ENCODE measurements at places on chromosomes 4 and X. TPM values are rescaled to one million over a fixed set of nuclear protein-coding genes. Genes with fewer than 3 reads are reported as not detected.

TLR6 gene
- total RNA-seq: 1.9 TPM

MAGEA1 gene
- total RNA-seq: not detected

THAP9 gene
- 18.9 TPM for total RNA-seq

DUSP21 gene
- not detected for total RNA-seq

FAM200B gene
- total RNA-seq: 42.2 TPM

SLC2A9 gene
- total RNA-seq: 7.1 TPM

DDIT4L gene
- total RNA-seq: 32.6 TPM

TREX2 gene
- total RNA-seq: 2.2 TPM

VMA21 gene
- 30.7 TPM for total RNA-seq

SETD7 gene
- total RNA-seq: 79.9 TPM

DNA sequence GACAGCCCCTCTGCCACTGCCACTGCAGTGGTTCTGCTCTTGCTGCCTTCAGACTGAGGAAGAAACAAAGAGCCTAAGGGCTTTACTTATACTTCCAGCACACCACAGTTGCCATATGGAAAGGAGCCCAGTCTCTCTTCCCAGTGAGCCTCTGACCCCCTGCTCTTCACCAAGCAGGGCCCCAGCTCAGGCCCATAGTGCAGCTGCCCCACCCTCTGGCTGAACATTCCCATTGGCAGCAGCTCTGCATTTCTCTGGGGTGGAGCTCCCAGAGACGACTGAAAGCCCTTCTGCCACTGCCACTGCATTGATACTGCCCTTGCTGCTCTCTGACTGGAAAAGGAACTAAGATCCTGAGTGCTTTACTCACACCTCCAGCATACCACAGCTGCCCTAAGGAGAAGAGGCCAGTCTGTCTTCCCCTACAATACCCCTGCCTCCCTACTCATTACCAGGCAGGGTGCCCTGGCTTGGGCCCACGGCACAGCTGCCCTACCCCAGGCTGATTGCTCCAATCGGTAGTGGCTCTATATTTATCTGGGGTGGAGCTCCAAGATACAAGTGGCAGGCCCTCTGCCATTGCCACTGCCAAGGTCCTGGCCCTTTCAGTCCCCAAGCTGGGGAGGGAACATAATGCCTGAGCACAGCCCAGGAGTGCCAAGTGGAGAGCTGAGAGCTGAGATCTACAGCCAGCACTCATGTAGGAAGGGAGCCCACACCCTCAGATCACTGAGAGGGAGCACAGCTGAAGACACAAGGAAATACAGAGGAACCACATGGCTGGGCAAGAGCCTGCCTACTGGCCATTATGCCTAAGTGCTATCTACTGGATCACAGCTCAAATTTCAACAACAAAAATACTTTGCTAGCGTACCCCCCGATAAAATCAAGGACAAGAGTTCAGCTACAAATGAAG lies 36.0 kb downstream of the AWAT2 start:
- DNase-seq: peak; percentile 77

- no peak for DNase-seq
These were observed 30.8 kb upstream of the CD40LG start for GRCh38 chrX:136616987-136617685.

GRCh38 chrX:9393571-9393970 lies 71.3 kb upstream of the TBL1X start:
- no peak for DNase-seq

DNA sequence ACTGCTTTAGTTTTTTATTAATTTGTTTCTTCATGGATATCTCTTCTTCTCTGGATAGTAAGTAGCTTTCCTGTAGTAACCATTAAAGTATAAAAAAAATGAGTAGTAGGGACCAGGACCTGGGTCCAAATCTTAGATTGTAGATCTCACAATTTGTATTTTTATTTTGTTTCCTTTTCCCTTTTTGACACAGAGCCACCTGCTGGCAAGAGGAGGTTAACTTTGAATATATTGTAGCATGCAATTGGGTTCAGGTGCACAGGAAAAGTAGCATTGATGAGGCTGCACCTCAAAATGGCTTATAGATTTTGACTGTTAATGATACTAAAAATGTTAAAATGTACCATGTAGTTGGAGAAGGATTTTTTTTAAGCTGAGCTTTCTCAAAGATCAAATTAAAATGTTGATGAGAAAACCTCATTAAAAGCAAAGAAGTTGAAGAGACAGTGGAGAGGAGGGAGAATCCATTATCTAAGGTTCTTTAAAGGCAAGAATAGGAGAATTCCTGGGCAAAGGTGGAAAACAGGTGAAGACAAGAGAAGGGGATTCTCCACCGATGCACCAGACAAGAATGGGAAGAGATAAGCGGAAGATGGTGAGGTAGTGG lies 48.3 kb upstream of the HPGDS start:
- DNase-seq: no peak

DNA sequence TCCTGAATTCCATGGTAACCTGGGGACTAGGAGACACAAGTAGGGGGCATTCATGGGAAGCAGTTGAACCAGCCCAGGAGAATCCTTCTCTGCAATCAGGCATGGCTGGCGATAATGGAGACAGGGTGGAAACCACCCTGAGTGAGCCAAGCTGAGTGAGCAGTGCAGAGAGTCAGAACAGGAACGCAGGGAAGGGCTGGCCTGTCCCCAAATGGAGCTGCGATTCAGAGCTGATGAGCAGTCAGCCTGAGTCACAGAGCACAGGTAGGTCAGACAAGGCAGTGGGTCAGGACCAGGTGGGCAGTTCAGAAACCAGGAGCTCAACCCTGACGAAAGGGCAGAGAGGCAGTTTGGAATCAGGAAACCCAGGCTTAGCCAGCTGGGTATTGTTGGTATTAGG lies 129.0 kb downstream of the BTC start:
- DNase-seq: no peak

DNA sequence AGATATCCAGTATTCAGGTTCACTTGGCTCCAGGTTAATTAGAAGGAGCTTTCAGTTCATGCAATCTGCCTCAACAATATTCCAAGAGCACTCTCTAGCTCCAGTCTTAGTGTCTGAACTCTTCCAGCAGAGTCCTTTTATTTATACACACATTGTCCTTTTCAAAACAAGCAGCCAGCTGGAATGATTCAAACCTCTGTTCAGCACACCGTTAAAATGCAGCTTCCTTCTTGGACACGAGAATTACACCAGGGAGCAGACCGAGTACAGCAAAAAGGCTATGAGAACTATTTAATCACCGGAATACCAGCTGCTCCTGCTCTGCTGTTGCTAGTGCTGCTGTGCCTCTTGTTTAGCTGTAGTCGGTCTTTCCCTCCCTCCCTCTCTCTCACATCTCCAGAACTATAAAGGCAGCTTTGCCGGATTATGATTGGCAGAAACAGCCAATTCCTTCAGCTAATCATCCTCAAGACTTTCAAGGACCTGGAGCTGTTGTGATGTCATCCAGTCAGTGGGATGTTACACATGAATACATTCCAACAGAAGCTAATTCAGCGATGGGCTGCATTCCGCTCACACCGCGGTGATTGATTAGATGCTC lies at the start of gene NDST4:
Gene NDST4, minus strand, starts transcription at position 115 of the 601 bp plus-strand sequence. CDS start 36,584 bp downstream, outside the sequence.
- peak; percentile 85 for DNase-seq

- no peak for DNase-seq
These were observed 432.4 kb downstream of the DMD start for GRCh38 chrX:32778965-32779364.

- no peak for DNase-seq
These were observed 34.2 kb downstream of the FAM193A start for GRCh38 chr4:2570551-2571222.

DNA sequence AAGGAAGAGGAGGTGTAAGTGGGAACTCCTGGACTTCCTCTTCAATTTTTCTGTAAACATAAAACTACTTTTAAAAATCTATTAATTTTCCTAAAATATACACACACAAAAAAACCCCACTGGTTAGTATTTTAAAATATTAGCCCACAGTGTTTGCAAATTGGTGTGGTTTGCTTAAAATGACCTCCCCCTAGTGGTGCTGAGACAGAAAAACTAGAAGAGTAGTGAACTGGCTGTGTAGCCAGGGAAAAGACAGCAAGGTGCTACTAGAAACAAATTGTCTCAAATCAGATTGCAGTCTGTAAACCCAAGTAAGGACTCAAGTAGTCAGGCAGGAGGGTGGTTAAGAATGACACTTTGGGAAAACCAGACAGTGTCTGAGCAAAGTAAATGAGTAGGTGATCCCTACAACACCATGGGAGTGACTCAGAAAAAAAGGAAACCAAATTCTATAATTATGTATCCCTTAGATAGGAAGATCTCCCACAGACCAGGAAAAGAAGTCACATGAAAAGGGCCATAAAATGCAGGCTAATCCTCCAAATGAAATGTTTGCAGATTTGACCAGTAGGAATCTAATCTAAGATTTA lies 26.0 kb downstream of the AMTN start:
- peak; percentile 4 for DNase-seq

- no peak for DNase-seq
These were observed 6.6 kb downstream of the ABCD1 start for GRCh38 chrX:153731117-153731844.

- peak; percentile 51 for DNase-seq
These were observed 8.3 kb upstream of the HOPX start for GRCh38 chr4:56689201-56689969.

- peak; percentile 53 for DNase-seq
These were observed 60.7 kb upstream of the RAPGEF2 start for GRCh38 chr4:159042097-159042605.

DNA sequence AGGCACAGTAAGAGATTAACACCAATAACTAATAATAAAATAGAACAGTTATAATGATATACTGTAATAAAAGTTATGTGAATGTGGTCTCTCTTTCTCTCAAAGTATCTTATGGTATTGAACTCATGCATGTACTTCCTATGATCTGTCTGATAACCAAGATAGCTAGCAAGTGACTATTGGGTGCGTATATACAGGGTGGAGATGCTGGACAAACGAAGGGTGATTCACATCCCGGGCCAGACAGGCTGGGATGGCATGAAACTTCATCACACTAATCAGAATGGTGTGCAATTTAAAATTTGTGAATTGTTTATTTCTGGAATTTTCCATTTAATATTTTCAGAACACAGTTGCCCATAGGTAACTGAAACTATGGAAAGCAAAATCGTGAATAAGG lies 96.8 kb downstream of the PHEX start:
- DNase-seq: no peak

GRCh38 chr4:148300877-148301276 lies 141.3 kb downstream of the NR3C2 start:
- DNase-seq: no peak

Measured in tongue (tissue), 3 donors.